Activated CD8-positive, alpha-beta memory T cell treated with anti-CD3 and anti-CD28 coated beads, Interleukin-2, amount 50 U/mL, for 48 hours (primary cell): ENCODE measurements at places on chromosomes 6 and 20.

DNA sequence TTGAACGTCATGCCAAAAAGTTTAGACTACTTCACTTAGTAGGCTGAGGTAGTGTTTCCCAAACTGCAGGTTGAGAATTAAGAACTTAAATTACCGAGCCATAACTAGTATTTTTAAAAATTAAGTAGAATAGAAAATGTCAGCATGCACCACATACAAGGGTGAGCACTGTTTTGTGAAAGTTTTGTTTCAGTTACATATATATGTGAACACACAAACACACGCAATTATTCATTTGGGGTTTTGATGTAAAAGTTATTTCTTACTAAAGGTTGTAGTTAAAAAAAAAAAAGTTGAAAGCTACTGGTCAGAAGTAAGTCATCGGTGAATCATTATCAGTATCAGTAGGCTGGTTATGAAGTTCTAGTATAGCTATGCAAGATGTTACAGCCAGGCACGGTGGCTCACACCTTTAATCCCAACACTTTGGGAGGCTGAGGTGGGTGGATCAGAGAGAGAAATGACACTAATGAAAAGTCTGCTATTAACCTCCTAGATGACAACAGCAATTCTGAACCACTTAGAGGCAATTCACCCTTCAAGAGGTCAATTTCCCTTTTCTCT is 24.1 kb downstream of the FASTKD5 start:
- no peak for DNase-seq

DNA sequence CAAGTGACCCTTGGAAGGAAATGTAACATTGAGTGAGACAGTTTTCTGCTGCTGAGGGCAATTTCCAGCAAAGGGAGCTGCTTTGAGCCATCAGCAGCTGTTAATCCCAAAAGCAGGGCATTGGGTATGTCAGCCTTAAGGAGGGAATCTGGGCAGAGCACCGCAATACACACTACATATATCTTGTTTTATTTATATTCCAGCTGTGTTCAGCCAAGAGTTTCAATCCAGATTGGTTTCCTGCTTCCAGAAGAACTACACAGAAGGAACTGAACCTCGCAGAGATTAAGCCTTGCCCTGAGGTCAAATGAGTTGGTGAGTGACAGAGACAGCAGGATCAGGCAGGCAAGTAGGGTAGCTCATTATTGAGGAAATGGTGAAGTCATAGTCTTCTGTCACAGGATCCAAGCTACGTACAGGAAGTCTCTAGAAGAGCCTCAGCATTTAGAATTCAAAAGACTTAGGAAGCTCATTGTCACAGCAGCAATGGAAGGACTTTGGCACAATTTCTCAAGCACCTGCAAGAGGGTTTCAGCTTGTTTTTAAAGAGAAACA is 109.9 kb upstream of the HEY2 start:
- no peak for DNase-seq

DNA sequence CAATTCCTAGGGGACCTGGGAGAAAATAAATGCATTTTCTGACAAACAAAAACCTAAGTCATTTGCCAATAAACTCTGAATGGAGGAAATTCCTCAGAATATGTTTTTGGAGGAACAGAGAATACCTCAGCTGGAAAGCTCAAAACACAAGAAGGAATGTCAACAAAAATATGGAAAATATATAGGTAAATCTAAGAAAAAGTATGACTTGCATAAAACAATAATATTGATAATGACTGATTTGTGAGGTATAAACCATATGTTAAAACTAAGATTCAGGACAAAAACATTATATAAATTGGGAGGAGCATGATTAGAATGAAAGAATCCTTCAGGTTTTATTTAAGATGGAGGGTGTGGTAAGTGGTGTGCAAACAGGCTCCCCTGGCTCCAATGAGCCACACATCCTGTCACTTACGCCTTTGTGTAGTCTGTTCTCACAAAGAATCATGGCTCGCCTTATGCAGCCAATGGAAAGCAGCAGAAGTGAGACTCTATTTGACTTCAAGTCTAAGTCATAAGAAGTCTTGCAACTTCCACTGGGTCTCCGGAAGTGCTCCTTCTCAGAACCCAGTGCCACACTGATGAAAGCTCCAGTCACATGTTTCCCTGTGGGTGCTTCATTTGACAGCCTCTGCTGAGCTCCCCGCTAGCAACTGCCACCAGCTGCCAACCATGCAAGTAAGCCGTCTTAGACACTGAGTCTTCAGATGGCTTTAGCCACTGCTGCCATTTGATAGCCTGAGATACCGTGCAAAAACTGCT is 8.1 kb downstream of the CFAP61 start:
- DNase-seq = no peak

DNA sequence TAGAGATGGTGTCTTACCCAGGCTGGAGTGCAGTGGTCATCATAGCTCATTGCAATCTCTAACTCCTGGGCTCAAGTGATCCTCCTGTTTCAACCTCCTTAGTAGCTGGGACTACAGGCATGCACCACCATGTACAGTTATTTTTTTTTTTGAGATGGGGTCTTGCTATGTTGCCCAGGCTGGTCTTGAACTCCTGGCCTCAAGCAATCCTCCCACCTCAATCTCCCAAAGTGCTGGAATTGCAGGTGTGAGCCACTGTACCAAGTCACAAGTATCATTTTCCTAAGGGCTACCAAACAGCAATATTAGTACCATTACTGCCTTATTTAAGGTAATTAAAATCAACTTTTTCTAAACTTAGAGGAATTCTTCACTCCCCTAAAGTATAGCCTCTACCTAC is 49.4 kb downstream of the BACH2 start:
- DNase-seq = no peak

- DNase-seq = no peak
Observed at GRCh38 chr6:50922579-50923525, 104.2 kb downstream of the TFAP2B start.

GRCh38 chr6:140559458-140559857 is 1185.0 kb upstream of the CITED2 start:
- DNase-seq = no peak

- DNase-seq = peak; percentile 96
Observed at GRCh38 chr6:30719791-30720737, at the start of gene TUBB. Gene TUBB (plus strand): TSS chr6:30720352. CDS start chr6:30720507, 155 bp downstream.

- DNase-seq = no peak
Observed at GRCh38 chr6:44327096-44327495, 13.9 kb upstream of the AARS2 start.

DNA sequence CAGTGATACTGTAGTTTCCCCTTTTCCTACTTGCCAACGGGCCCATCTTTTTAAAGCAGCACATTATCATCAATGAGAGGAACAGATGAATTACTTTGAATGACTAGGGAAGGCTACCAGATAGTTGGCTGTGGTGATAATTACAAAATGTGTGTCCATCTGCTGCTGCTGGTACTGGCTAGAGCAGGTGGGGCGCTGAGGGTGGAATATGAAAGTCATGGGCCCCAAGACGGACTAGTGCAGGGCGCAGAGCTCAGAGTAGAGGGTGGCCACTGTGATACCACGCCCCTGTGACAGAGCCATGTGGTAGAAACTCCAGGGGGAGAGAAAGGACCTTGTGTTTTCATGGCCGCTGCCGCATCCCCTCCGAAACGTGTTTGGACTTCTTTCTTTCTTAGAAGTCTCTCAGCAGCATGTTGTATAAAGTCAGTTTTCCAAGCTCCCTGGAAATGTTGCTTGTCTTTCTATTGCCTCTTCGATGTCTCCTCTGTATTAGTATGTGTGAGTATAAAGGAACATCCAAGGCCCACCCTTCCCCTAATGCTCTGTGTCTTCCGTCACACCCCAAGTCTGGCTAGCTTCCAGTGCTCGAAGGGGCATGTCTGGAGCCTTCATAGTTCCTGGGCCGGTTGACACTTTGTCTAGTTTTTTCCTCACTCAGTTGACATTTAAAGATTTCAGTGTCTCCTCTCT is 88.1 kb downstream of the PPP1R14C start:
- no peak for DNase-seq

DNA sequence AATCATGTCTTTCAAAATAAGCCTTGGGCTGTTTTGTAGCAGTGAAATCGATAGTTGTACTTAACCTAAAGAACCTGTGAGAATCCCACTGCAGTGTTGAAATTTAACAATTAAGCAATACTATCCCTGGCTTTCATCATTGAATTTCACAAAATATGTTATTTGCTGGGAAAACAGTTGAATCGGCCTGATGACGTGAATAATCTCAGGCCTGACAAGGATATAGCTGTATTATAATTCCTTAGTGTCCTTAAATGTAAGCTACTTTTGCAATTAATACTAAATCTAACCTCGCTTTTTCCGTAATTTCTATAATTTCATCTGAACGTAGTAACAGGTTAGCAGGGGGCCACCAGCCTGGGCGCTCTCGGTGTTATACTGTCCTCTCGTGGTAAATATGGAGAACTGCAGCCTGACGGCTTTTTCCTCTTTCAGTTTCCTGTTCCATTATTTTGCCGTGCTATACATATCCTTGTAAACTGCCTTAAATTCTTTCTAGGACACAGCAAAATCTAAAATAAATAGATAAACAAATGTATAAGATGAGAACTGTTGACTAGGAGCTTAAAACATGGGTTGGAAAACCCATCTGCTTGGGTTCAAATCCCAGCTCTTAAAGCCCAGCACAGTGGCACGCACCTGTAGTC is 24.0 kb downstream of the MTFR2 start:
- DNase-seq = peak; percentile 75

DNA sequence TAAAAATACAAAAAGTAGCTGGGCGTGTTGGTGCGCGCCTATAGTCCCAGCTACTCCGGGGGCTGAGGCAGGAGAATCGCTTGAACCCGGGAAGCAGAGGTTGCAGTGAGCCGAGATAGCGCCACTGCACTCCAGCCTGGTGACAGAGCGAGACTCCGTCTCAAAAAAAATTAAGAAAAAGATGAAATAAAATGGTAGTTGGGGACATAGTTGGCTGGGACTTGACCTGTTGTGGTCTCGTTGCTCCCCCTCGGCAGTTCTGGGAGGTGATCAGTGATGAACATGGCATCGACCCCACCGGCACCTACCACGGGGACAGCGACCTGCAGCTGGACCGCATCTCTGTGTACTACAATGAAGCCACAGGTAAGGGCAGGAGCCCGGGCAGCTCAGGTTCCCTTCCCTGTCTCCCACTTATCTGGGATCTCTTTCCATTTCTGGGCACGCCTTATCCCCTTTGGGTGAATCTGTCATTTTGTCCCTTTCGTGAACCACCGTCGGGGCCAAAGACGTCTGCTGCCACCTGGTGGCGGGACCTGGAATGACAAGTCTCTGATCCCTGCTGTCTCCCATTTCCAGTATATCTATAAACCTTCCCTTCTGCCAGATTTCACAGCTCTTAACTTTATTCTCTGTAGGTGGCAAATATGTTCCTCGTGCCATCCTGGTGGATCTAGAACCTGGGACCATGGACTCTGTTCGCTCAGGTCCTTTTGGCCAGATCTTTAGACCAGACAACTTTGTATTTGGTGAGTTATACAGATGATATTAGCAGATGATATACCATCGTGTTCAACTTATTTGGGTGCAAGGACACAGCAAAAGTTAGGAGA is 2.3 kb downstream of the TUBB start:
- peak; percentile 97 for DNase-seq
